NCI-H1694 (cell line): ENCODE measurements at places on chromosomes 4 and X.

- peak; percentile 3 for DNase-seq
These were observed 1.7 kb downstream of the ARAF start for GRCh38 chrX:47562615-47563243.

DNA sequence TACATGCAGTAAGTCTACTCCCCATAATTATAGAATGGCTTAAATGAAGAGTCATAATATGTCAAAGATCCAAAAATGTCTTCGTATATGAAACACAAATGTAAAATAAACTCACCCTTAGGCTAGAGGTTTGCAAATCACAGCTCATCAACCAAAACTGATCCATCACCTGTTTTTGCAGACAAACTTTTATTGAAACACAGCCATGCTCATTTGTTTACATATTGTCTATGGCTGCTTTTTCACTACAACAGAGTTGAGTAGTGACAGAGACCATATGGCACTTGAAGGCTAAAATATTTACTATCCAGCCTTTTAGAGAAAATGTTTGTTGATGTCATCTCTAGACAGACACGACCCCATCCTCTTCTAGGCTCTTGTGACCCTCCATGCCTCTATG is 64.5 kb upstream of the GEMIN8 start:
- DNase-seq = no peak

- DNase-seq = no peak
These were observed 21.1 kb downstream of the RNF4 start for GRCh38 chr4:2489841-2490552.

- no peak for DNase-seq
These were observed 67.4 kb downstream of the RASGEF1B start for GRCh38 chr4:81404294-81404693.

DNA sequence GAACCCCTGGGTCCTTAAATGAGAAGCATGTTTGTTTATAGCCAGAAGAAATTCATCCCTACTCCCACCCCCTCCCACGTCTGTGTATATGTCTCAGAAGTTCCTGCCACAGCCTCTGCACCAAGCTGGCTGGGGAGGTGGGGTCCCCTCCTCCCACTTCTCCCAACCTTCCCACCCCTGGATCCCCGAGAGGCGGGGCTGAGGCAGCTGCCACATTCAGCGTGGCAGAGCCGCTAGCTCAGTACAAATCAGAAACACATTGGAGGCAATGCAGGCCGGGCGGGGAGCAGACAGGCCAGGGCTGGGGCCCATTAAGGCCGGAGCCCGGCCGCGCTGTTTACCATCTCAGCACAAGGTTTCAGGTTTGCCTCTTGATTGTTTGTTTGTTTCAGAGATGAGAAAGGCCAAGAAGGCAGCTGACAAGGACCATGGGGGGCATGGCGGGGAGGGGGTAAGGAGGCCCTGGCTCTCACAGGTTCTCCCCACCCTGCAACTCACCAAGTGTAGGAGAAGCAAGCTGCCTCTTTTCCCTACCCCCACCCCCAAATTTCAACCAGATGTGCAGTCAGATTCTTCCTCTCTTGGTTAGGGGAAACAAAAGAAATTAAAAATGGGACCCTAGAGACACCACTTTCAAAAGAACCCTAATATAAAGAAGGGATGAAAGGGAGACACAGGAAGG is 22.3 kb downstream of the PJA1 start:
- DNase-seq = no peak

- no peak for DNase-seq
These were observed 80.3 kb downstream of the ARHGAP24 start for GRCh38 chr4:85555206-85555605.

GRCh38 chrX:10482708-10483107 is 137.7 kb downstream of the MID1 start:
- no peak for DNase-seq

DNA sequence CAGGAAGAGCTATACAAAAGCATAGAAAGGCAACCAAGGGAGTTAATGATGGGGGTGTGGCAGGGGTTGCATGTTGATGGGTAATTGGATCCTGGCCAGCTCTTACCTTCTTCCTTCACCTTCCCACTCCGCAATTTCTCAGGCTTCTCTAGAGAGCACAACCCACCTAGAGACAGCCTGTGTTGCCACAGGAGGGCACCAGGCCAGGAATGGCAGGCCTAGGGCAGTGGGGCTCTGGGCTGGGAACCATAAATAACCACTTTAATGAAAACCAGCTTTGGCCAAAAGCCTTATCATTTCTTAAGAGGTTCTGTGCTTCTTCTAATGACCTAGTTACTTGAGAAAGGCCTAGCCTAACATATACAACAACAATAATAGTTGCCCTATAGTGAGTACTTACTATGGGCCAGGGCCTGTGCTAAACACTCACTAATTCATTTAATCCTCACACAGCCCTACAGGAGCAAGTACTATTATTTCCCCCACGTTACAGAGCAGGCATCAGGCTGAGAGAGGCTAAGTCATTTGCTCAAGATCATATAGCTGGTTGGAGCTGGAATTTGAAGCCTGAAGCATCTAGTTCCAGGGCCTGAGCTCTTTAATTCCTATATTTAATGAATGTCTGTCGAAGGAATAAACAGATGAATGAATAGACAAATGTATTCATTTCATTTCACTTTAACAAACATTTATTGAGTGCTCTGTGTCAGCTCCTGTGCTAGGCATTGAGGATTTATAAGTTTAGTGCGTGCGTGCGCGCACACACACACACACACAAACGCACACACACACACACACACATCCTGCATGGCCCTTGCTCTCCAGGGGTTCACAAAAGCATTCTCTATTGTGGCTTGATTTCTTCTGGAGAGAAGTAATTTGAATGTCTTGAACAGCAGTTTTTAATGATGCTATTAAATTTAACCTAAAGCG is 66.8 kb downstream of the RTL9 start:
- no peak for DNase-seq

GRCh38 chr4:186840222-186840701 is 116.6 kb upstream of the FAT1 start:
- no peak for DNase-seq

GRCh38 chr4:77202491-77202890 is 45.5 kb downstream of the CCNG2 start:
- DNase-seq = no peak
